Naive thymus-derived CD4-positive, alpha-beta T cell (primary cell): ENCODE measurements at places on chromosomes 4 and X. TPM values are rescaled to one million over a fixed set of nuclear protein-coding genes. Genes with fewer than 3 reads are reported as not detected.

TCEAL9 gene
- total RNA-seq: 0.51 and 0.56 TPM in 2 replicates

TLR3 gene
- total RNA-seq: 1.2 TPM

TRPC5OS gene
- total RNA-seq: not detected

AFM gene
- total RNA-seq: not detected

RNF175 gene
- not detected in 2 replicates for total RNA-seq

GRCh38 chr4:142372530-142373260, 473.4 kb downstream of the INPP4B start:
- no peak for DNase-seq

DNA sequence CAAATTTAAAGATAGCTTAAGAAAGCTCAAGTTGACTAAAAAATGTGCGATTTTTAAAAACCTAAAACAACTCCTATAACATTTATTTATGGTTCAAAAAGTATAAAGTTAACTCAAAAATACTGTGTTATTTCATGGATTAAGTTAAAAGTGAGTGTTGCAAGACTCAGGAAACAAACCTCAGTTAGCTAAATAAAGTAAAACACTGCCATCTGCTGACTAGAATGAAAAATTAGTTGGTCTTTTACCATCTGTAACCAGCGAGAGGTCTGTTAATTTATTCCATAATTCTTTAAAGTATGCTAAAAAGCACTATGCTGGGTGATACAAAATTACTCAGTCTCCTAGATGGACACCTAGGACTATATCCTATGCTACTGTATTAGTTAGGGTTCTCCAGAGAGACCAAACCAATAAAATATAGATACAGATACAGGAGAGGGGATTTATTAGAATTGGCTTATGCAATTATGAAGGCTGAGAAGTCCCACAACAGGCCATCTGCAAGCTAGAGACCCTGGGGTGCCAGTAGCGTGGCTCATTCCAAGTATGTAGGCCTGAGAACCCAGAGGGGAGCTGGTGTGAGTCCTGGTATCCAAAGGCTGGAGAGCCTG, 4.9 kb upstream of the WDFY3 start:
- no peak for DNase-seq

GRCh38 chr4:24482871-24483270, 101.5 kb downstream of the DHX15 start:
- DNase-seq: no peak

- DNase-seq: no peak
Observed at GRCh38 chrX:16914058-16914457, 32.4 kb upstream of the REPS2 start.

- no peak for DNase-seq
Observed at GRCh38 chr4:163395055-163395454, 51.4 kb downstream of the NPY5R start.

GRCh38 chrX:103818842-103819619, 13.0 kb downstream of the RAB9B start:
- no peak for DNase-seq

DNA sequence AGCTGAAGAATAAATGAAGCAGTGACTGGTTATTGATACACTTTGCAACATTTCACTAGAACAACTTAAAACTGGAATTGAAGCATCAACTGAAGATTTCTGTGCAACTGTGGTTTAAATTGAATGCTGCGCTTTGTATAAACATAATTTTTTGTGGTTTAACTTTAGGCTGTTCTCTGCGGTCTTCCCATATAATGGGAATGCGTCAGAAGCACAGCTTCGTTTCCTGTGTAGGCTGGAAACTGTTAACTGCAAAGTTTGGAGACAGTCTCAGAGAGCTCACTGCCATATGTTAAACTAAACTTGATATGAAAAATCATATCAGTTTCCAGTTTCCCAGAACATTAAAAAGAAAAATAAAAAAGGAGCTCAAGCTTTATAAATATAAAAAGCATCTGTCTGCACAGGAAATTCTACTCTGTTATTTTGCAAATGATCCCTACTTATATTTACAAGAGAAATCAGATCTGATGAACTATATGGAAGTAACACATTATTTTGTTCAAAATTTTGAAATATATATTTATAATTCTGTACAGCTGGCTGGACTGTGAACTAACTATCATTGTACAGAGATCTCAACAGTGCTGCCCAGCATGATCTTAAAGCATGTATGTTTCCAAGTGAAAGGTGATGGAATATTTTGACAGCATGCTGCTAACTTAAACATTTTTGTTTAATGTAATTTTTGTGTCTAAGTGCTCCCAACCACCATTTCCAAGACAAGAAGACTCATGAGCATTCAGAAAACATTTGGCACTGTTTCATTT, 139.9 kb downstream of the NDST3 start:
- no peak for DNase-seq

- no peak for DNase-seq
Observed at GRCh38 chrX:108198420-108198819, 106.8 kb downstream of the ATG4A start.

GRCh38 chr4:158333820-158334219, 123.5 kb downstream of the TMEM144 start:
- DNase-seq: no peak

DNA sequence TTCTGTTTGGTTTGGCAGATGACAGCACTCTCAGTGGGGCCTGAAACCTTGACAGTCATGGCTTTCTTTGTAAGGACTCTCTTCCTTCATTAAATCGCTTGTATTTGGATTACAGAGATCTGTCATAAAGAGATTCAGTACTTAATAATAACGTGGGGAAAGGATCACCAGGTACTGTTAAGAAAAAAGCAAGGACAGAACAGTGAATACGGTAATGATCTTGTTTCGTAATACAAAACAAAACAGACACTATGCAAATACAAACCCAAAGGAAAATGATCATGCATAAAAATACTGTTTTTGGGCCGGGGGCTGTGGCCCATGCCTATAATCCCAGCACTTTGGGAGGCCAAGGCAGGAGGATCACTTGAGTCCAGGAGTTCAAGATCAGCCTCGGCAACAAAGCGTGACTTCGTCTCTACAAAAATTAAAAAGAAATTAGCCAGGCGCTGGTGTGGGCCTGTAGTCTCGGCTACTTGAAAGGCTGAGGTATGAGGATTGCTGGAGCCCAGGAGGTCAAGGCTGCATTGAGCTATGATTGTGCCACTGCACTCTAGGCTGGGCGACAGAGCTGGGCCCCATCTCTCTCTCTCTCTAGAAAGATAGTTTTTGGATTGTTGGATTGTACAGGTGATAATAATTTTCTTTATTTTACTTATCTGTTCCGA, 64.6 kb downstream of the TRAPPC11 start:
- no peak for DNase-seq

DNA sequence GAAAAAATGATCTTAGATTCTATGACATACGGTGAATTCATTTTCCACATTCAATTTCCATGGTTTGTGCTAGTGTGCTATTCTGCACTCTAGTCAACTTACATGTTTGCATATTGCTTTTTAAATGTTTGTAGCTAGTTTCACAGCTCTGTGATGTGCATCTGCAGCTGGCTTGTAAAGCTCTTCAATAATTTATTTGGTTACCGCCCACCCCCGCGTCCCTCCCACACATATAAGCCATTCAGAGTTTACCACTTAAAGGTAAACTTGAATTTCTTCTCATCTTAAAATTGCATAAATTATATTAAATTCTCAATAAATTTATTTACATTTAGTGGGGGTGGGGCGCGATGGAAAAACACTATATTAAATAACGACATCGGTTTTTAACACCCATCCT, 291 bp upstream of the NBDY start:
- DNase-seq: peak; percentile 11

- DNase-seq: no peak
Observed at GRCh38 chrX:30618160-30618765, 35.0 kb upstream of the GK start.

DNA sequence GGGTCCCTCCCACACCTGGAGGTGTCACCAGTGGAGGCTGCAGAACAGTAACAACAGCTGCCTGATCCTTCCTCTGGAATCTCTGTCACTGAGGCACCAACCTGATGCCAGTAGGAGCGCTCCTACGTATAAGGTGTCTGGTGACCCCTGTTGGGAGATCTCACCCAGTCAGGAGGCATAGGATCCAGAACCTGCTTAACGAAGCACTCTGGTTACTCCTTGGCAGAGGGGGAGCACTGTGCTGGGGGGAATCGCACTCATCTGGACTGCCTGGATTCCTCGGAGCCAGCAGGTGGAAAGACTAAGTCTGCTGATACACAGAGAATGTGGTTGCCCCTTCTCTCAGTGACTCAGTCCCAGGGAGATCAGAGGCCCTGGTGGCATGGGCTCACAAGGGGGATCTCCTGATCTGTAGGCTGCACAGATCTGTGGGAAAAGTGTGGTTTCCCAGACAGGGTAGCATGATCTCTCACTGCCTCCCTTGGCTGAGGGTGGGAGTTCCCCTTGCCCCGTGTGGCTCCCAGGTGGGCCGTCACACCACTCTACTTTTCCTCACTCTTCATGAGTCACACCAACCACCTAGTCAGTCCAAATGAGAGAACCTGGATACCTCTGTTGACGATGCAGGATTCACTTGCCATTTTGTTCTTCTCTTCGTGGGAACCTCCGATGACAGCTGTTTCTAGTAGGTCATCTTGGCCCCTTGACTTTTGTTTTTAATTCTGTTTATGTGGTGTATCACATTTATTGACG, 305.9 kb downstream of the IDS start:
- no peak for DNase-seq

- DNase-seq: no peak
Observed at GRCh38 chr4:967113-968104, 6.0 kb downstream of the DGKQ start.

- no peak for DNase-seq
Observed at GRCh38 chr4:24260923-24261564, 323.3 kb downstream of the DHX15 start.

DNA sequence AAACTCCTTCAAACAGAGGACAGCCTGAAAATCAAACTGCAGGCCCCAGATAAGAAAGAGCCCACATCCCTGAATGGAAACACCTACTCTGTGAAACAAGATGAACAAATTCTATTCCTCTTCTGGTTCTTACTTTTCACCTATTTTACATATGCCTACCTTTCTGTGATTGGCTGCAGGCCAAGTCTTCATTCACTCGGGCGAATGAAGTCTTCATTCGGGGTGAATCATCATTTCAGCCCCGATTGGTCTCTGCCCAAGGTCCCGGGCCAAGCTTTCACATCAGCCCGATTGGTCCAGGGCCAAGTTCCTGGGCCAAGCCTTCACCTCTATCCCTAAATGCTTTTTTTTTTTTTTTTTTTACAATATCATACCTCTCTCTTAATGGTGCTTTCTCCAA, 529.8 kb upstream of the ACTRT1 start:
- no peak for DNase-seq

DNA sequence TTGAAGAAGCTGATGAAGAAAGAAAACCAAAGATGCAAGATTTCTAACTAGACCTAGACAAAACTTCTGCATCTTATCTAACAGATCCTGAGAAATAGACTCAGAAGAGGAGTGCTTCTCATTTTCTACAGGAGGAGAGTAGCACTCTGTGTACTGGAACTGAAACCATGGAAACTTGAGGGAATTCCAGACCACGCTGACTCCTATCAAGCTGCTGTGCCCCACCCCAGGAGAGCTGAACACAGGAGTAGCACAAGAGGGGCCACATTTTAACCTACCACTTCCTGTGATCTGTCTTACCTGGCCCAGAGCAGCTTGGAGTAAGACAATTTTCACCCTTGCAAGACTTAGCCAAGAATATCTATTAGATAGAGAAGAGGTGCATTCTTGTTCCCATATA, 248.9 kb downstream of the SCFD2 start:
- DNase-seq: no peak

- DNase-seq: no peak
Observed at GRCh38 chr4:23582671-23583070, 307.2 kb downstream of the PPARGC1A start.

- no peak for DNase-seq
Observed at GRCh38 chr4:153248641-153249198, 44.5 kb downstream of the TRIM2 start.

DNA sequence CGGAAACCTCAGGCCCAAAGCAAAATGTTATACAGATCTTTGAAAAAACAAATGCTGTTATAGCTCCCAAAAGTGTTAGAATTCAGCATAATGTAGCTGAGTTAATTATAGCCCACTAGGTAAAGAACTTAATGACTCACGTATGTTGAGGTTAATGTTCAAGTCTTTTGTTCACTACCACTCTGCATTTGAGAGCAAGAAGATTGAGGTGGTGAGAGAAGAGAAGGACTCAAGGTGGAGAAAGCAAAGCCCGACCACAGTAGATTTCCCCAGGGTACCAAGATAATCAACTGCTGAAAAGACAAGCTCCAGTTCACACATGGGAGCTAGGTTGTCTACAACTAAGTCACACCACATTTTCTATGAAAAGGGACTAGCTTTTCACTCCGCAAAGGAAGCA, 480.2 kb downstream of the DTHD1 start:
- DNase-seq: no peak
